Activated CD4-positive, CD25-positive, alpha-beta regulatory T cell treated with anti-CD3 and anti-CD28 coated beads, Interleukin-2, amount 50 U/mL, for 16 hours (primary cell): ENCODE measurements at places on chromosomes 12 and 14.
A peak's percentile ranks its signal among the peaks of the same experiment; 100 is the strongest.

- no peak for DNase-seq
These were observed 193.3 kb downstream of the PHETA1 start for GRCh38 chr12:111175396-111176094.

- no peak for DNase-seq
These were observed 298.6 kb downstream of the PDZRN4 start for GRCh38 chr12:41486718-41487117.

DNA sequence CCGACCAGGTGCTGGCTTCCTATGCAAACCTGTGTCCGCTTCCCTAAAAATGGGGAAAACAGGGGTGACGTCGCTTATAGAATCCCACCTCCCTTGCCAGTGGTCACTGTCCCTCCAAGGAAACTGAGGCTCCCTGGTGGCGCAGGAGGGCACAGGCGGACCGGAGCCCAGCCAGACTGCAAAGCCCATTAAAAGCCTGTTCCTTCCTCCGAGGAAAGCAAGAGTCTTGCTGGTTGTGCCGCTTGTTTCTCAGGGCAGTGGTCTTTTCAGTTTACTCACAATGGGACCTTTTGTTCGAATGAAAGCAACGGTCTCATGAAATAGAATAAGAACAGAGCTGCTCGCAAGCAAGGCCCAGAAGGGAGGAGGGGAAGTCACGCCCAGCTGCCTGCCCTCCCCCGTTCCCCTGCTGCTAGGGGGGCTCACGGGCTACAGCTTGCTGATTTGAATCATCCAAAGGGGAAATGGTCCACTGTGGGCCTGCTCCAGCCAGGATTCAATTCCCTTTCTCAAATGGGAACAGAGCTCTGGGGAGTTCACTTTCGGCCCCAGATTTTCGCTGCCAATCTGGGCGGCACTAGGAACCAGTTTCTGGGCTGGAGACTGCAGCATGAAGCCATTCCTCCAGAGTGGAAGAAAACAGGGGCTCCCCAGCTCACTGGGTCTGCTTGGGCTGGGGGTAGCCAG lies 4.6 kb upstream of the SELPLG start:
- DNase-seq = no peak

DNA sequence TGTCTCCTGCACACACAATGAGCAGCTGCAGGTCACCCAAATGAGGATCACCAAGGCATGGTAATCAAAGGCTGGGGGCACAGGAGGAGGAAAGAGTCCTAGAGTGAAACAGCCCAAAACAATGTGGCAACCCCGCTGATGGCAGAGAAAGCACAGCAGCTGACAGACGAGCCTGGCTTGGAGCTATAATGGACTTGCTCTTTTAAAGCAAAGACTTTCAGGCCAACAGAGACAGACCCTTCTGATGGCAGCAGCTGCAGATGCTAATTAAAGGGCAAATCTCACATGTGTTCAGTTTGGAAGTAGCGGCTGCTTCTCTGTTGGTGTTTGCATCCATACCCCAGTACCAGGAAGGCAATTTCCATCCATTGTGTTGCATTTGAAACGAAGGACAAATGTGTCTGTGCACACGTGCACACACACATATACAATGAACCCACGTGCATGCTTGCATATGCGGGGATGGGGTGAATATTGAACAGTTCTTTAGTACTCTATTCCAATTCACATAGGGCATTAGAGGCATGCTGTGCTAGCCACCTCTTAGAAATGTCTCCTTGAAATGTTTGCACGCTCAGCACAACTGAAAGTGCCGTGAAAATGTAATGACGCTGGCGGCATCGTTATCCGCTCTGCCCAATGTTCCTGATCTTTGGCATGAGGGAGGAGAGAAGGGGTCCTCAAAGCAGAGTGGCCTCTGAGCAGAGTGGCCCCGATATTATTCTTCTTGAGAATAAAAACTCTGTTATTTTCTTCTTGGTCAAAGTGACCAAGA lies 38.1 kb downstream of the CIT start:
- DNase-seq = no peak

GRCh38 chr12:59452746-59453145 lies 143.1 kb upstream of the SLC16A7 start:
- no peak for DNase-seq

DNA sequence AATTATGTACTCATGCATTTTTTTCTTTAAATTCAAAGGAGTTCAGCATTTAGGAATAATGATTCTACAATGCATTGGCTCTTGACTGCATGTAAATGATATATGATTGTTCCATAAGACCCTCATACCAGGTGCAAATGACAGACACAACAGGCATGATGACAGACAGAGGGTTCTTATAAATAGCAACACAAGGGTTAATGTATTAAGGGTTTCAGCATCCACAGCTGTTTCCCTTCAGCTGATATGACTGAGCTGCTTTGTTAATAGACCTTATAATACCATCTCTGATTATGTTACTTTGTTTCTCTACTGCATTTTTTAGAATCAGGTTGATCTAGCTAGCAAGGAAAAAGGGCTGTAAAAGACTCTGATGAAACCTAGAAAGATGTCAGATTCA lies 90.8 kb upstream of the TMTC2 start:
- no peak for DNase-seq

- no peak for DNase-seq
These were observed 111.0 kb upstream of the HIF1A start for GRCh38 chr14:61584331-61584741.

DNA sequence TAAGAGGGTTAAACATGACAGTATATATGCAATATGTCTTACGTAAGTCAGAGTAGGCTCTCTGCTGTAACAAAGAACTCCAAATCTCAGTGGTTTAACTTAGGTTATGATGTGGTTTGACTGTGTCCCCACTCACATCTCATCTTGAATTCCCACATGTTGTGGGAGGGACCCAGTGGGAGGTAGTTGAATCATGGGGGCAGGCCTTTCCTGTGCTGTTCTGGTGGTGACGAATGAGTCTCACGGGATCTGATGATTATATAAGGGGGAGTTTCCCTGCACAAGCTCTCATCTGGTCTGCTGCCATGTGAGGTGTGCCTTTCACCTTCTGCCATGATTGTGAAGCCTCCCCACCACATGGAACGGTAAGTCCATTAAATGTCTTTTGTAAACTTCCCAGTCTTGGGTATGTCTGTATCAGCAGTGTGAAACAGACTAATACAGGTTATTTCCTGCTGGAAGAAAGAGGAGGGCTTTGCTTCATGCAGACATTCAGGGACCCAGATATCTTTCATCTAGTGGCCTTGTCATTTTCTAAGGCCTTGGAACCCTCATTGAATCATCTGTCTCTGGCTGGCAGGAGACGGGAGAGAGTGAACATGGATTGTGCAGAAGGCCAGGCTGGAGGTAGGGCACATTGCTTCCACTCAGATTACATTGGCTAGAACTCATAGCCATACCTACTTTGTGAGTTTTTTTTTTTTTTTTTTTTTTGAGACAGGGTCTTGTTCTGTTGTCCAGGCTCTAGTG lies 96.1 kb downstream of the CRADD start:
- DNase-seq = peak; percentile 38

DNA sequence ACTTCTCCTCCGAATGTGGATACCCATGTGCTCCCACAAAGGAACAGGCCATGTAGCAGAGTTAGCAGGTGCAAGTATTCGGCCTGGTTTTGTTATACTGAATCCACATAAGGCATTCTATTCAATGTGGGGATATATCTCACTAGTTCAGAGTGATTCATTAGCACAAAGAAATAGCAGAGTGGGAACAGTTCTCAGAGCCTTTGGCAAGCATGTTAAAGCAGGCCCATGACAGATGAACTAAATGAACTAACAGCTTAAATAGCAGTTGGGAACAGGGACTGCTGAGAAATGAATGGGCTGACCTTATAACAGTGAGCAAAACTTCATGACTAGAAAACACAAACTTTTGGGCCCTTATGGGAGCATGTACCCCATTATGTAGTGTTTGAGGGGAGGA lies 352.0 kb downstream of the FLRT2 start:
- DNase-seq = no peak

- no peak for DNase-seq
These were observed 59.2 kb upstream of the TSPAN8 start for GRCh38 chr12:71216725-71217579.

DNA sequence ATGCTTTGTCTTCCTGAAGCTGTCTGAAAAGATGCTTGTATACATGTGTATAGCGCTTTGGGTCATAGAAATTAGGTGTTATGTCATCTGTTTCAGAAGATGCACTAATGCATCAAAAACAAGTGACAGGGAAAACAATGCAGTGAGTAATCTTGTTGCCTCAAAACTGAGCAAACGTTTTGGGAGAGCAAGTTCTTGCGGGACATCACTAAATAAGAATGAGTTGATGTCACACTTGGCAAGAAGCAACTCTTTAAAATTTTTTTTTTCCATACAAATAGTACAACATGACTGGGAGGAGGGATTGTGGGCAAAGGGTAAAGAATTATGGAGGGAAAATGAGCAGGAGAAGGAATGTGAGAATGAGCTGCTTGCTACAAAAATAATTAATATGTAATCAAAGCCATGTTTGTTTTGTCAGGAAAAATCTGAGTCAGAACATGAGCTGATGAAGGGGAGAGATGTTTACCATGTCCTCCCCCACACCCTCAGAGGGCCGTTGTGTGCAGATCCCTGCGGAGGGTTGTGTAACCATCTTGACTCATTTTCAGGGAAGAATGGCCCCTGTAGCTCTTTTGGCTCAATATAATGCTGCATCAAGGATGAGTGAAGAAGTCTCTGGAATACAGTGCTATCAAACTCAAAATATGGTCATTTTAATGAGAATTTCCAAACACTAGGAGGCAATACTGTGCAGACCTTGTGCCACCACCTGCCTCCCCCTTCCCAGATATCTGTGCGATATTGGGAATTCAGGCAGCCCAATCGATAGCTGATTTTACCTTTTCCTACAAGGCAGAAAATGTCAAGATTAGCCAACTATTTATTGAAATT lies 41.4 kb downstream of the BORCS5 start:
- DNase-seq = no peak

DNA sequence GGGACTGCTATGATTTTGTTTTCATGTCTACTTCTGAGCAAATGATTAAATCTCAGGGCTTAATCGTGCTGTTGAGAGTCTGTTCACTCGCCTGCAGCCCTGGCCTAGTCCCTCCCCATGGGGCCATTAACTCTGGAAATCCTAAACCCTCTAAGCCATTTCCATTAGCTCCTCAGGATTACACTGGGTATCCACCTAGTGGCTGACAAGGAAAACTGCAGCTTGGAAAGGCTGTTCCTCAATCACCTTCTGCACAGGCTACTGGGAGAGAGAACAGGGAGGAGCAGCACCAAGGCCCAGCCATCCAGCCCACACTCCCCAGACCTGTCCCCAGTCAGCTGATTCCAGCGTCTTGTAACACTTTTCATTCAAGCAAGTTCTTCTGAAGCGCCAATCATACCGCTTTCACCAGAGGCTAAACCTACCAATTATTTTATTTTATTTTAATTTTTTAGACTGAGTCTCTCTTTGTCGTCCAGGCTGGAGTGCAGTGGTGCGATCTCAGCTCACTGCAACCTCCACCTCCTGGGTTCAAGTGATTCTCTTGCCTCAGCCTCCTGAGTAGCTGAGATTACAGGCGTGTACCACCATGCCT lies 48.7 kb downstream of the NEUROD4 start:
- no peak for DNase-seq

GRCh38 chr14:62206456-62206855 lies 444.2 kb downstream of the SNAPC1 start:
- DNase-seq = no peak

GRCh38 chr14:102652194-102652593 lies 59.7 kb downstream of the RCOR1 start:
- no peak for DNase-seq

- no peak for DNase-seq
These were observed 261.4 kb upstream of the USP15 start for GRCh38 chr12:61998791-61999190.

DNA sequence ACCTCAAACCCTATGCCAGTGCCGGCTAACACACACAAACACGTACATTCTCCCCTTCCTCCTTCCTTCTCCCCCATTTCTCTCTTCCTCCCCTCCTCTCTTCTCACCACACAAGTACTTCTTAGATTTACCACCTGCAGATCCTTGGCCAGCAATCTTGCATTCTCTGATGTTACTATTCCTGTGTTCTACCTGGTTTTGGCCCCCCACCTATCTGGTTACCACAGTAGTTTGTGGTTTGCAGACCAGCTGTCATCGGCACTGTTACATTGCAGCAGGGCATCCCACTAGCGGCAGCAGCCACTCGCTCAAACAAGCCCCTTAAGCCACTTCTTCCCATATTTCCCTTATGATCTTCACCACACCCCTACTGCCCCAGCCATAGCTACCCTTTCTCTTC lies 3.9 kb downstream of the ABHD4 start:
- DNase-seq = no peak

GRCh38 chr14:77607741-77608302 lies 8.6 kb downstream of the SPTLC2 start:
- DNase-seq = no peak
